EL (cell line): ENCODE measurements at places on chromosomes 12 and 14.
A peak's percentile ranks its signal among the peaks of the same experiment; 100 is the strongest.

- DNase-seq, result no peak
These were observed 46.0 kb upstream of the STK38L start for GRCh38 chr12:27198036-27198435.

DNA sequence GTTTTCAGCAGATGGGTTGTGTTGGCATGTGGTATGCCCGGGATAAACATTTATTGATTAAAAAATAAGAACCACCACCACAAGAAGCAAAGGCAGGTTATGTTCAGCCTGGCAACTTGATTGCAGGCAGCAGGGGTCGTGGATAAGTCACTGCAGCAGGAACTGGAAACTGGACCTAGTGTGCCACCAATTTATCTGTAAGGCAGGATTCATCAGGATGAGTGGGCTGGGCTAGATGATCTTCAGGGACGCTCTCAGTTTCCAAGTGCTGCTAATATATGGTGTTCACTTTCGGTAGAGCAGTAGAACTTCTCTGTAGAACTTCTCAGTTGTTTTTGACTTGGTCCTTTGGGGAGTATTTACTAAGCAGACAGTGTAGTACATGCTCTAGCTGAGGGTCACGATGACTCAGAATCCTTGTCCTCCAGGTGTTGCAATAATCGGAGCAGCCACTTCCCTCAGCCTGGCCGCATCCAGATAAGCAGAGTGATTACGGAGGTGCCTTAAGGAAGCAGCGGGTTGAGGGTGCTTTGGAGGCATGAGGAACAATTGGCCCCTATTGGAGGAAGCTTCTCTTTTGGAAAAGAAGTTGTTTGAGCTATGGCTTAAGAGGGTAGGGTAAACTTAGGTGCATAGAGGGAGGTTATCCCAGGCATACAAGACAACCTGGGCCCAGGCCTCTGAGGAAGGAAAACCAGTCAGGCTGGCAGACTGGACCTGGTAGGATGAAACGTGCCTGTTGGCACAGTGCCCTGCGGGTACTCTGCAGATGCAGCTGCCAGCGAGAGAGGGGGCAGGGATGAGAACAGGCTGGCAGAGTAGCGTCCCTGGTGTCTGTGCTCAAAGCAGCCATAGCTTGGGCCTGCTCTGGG, 104.0 kb downstream of the GPR135 start:
- peak; percentile 59 for DNase-seq

GRCh38 chr12:67758521-67758920, 110.0 kb downstream of the DYRK2 start:
- DNase-seq, result no peak

DNA sequence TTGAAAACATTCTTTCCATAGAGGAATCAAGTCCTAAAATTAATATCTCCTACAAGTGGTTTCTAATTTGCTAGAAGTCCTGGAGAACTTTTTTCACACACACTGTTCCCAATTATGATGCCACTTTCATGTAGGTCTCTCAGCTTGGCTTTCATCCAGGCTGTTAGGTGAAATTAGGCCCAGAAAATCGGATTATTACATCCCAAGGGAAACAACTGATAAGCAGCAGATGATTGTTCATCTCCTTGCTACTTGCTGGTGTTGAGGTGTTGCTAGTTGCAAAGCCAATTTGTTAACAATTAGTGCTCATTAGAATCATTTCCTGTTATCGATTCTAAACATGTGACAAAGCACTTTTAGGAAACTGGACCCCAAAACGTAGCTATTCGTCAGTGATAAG, 248.0 kb downstream of the PDZRN4 start:
- DNase-seq, result no peak

- no peak for DNase-seq
These were observed 103.5 kb downstream of the FOXG1 start for GRCh38 chr14:28870033-28870564.

DNA sequence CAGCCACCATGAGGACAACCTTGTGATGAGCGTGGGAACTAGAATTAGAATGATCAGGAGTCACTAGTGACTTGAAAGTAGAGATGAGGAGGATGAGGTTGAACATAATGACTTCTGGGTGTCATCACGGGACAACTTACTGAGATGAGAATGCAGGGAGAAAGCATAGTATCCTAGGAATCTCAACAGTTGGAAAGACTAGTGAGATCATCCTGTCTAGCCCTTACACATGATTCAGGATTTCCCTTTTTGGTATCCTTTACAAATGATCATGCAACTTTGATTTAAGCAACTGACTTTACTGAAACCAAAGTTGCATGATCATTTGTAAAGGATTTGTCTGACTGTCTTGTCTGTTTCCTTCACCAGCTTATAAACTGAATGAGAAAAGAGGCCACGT, 51.8 kb upstream of the HIF1A start:
- peak; percentile 60 for DNase-seq

DNA sequence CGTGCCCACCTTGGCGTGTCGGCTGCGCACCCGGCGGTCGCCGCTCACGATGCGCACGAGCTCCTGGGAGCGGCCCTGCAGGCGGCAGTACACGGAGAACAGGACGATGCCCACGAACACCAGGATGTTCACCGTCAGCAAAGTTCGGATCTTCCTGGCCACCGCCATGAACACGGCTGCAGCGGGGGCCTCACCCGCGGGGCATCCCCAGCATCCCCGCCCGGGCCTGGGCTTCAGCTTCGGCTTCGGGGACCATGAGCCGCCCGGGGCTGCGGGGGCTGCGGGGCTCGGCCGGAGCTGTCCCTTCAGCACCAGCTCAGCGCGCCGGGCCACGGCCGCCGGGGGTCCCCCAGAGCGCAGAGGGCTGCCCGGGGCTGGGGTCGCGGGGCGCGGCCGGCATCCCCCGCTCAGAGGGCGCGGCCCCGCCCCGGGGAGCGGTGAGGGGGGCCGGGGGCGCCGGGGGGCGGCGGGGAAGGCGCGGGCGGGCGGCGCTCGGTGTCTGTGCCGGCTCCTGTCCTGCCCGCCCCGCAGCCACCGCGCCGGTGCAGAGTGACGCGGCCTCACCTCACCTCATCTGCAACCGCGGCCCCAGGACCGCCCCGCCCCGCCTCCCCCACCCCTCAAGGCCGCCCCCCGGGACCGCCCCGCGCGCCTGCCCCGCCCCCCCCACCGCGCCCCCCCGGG, at the start of gene GALNT9:
TSS of gene GALNT9 (minus strand) at position 554 of the 684 bp plus-strand sequence. CDS start at position 168, 386 bp downstream.
- no peak for DNase-seq

DNA sequence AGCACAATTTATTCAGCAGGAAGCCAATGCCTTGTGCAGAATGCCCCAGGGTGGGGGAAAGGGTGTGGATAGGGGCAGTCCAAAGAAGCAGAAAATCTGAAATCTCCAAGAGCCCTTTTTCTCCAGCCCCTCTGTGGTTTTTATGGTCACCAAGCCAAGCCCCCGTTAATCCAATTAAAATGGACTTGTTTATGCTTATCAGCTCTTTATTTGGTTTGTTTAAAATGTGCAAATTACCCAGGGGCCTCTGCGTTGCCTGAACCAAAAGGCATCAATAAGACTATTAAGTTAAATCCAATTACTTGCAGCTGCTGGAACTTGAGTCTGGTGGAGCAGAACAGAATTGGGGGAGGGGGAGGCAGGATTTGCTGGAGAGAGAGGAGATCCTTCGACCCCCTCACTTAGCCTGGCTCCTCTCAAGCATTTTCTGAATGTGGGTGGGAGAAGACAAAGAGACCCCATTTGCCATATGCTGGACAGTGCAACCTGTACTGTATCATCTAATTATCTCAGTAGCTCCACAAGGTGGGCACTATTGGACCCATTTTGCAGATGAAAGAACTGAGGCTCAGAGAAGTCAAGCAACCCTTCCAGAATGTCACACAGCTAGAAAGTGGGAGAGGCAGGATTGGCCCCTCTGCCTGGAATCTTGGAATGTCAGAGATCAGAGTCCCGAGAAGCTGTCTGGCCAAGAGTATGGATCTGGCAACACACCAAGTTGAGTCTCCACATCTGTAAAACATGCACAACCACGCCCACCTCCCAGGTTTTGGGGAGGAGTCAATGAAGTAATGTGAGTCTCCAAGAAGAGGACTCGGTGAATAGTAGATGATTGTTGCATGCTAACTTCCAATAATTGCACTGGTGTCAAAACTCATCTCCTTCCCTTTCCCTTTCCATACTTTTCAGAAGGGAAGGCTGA, 66.9 kb downstream of the CMKLR1 start:
- no peak for DNase-seq

DNA sequence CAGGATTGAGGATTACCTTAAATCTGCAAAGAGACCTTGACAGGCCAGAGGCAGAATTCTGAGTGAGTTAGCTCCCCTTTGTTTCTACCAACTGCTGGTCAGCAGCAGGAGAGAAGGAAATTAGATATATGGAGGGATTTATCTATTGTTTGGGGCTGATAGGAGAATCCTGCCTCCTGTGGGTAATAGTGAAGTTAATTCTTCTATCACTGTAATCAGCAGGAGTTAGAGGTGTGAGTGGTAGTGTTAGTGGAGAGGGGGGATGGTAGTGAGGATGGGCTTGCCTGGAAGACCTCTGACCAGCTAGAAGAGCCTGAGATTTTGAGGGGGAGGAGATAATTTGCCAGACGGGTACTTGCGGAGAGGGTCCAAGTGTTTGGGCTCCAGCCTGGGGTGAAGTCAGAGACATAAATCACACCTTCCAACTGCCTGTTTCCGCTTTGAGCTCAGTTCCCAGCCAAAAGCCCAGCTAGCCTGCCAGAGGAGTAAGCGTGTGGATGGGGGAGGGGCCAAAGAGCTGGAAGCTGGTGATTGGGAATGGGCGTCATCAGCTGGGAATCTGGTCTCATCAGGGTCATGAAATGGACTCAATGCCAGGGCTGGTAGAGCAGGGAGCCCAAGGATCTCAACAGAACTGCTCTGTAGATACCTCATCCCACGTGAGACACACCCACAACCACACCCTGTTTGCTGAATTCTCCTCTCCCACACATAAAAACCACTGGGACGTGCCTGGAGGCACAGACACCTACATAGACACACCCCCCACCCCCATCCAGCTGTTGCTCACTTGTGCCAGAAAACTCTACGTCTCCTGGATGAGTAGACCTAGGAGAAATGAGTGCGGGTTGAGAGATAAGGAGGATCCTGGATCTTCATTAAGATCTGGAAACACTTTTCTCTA, 13.1 kb upstream of the ITGA5 start:
- DNase-seq, result peak; percentile 79

DNA sequence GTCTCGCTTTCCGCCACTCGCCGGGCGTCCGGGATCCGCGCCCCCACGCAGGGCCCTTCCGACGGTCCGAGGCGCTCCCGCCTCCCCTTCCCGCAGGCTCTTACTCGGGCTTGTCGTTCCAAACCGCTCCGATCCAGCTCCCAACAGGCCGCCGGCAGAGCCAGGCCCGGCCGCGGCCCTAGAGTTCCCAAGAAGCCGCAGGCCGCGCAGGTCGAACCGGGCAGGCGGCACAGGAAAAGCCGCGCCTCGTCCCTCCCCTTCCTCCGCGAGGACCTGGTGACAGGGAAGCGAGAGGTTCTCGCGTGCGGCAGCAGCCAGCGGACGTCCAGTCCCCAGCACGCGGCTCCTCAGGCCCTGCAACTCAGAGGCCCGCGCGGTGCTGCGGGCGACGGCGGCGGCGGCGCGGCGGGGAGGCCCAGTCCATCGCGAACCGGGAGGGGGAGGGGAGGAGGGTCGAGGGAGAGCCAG, 272 bp downstream of the HECTD1 start:
- no peak for DNase-seq

GRCh38 chr14:92717571-92718042, 30.8 kb downstream of the LGMN start:
- DNase-seq, result no peak

DNA sequence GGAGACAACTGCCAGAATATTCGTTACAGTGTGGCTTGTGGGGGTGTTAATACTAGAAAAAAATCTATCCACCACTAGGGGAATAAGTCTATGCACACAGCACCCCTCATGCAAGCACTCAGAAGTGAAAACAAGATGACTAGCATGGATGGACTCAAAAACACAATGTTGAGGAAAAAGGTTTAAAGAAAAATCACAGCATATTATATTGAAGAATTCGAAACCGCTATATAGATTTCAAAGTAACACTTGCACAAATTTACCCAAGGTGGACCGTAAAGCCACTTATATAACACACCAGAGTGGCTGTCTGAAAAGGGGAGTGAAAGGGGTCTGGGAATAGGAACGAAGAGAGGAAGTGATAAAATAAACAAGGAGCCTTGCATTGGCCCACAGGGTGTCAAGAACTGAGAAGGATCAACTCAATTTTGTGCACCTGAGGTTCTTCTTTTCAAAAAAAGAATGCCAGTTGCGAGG, 544 bp downstream of the ABCD4 start:
- peak; percentile 54 for DNase-seq

GRCh38 chr12:14988035-14988434, 15.2 kb downstream of the PDE6H start:
- DNase-seq, result no peak

DNA sequence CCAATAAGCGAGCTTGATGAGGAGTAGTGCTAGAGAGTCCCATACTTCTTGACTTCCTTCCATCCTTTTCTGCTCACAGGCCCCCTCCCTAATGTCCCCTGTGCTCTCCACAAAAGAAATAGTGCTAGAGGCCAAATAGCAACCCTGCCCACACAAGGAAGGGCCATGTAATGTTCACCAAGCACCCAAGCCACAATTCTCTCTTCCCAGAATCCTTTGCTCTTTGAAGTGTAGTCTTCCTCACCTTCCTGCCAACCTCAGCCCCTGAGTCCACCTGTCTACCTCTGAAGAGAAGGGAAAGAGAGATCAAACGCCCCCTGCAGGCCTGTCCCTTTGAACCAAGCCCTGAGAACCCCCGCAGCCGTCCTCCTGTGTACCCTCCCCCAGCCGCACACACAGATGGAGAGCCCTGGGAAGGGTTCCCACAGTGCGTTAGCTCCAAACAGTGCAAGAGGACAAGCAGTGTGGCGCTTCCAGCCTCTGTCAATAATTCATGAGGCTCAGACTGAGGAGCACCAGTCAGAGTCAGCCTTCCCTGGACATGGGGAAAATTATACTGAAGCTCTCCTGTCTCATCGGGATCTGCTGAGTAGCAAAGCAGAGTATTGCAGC, 1.9 kb upstream of the DHRS4 start:
- DNase-seq, result no peak
